ENCODE measurements at places on chromosomes 5 and 9.

DNA sequence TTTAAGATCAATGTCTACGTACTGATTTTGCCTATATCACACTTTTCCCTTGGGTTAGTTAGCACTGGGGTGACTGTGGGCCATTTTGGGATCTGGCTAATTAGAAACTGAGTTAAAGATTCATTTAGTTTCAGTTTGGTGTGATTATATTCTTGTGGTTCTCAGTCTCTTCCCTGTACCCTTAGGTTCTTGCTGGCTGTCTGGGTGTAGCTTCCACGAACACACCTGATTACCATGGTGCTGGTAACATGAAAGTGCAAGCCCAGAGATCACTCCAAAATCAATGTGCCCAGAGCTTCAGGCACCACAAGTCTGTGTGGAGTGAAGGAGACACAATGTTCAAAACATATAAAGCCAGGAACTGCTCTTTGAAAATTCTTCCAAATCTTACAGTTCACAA, 248.1 kb downstream of the PDE4D start:
- DNase-seq = no peak

DNA sequence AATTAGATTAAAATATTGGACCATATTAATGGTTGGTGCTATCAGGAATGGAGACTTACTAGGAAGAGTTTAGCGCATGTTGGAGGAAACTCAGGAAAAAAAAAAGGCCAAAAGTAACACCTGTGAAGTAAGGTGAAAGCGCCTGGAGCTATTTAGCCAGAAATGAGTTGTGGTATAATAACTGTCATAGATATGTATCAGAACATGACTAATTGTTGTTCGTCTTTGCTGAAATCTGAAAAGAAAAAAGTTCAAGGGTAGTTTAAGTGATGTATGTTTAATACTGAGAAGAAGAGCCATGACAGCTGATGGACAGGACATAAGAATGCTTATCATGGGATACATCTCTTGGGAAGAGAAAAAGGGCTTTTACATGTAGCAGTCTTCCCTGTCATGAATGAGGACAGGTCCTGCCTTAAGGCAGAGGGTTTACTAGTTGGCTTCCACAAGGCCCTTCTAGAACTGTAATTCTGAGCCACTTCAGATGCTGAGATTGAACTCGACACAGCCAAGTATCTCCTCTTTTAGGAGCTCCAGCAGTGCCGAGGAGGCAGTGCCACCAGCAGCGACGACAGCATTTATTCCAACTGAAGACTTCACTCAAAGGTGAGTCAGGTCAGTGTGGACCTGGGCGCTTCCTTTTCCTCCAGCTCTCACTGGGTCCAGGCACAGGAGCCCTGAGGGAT, 940 bp upstream of the CAMK4 start:
- DNase-seq = no peak

DNA sequence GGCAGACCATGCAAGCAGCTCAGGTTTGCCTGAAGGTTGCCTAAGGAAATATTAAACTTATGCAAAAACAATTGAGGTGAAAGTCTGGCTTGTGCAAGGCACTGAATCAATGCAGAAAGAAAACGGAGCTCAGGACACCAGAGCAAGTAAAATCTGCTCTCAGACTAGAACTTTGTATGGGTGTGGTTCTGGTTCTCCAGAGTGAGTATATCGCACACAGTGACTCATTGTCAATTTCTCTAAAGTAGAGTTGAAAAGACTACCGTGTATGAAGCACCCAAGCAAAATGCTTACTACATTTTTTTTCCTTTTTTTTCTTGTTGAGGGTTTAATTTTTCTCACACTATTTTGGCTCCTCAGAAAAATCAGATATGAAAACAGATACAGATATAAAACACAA, 650.3 kb upstream of the CDH10 start:
- no peak for DNase-seq

- peak; percentile 51 for DNase-seq
Observed at GRCh38 chr5:128674837-128675446, 136.9 kb upstream of the FBN2 start.

- no peak for DNase-seq
Observed at GRCh38 chr5:157484768-157485167, 24.8 kb downstream of the NIPAL4 start.

GRCh38 chr5:122111460-122111859, 17.9 kb upstream of the ZNF474 start:
- no peak for DNase-seq

DNA sequence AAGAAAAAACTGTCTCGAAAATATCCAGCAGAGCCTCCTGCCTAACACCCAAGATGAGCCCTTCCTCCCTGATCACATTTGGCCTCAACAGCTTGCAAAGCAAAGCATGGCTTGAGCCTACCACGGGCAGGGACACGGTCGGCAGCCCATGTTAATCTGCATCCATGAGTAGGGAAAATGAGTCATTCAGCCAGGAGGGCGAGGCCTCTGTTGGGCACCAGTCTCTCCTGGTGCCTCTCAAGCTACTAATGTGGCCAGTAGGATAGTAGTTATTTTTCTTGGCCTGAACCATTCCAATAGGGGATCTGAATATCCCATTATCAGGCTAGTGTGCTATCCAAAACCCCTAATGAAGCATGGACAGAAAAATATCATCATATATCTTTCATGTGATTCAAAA, 43.0 kb upstream of the SHB start:
- no peak for DNase-seq

DNA sequence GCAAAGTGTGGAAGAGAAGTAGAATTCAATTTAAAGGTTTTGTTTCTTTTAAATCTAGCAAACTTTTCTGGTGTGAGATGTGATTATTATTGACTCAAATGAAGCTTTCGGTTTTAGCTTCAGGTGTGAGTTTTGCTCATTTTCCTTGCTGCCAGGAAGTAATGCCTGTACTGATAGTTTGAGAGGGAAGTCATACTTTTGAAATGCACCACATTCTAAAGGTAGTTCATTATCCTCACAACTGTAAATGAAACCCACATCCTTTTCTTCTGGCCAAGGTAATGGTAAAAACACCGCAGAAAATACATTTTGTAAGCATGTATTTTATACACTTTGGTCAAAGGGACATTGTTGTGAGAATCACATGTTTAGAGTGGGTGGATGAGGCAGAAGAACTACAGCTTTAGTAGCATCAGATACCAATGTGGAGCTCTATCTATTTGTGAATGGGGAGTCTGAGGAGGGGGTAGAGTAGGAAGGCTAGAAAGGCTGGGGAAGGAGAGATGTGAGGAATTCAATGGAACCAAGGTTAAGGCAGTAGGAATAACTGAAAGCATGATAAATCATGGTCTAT, 167.0 kb upstream of the CDKN2B start:
- no peak for DNase-seq

DNA sequence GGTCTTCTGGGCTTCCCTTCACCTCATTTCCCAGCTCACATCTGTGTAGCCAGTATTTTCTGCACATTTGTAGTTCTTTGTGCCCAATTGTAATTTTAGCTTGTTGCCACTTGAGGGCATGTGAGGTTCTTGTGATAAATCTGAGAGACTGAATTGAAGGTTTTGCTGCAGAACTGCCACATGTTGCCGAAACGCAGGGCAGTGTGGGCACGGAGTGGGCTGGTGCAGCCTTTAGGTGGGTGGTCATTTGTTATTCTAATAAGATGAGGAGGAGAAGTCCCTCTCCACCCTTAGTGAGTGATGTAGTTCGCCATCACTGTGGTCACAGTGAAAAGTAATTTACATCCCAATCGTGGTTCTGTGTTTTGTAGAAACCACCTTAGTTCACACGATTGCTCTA, 21.2 kb downstream of the OTULIN start:
- DNase-seq = peak; percentile 32
